ENCODE measurements at places on chromosomes 3 and 15. TPM values are rescaled to one million over a fixed set of nuclear protein-coding genes. Genes with fewer than 3 reads are reported as not detected.

DNA sequence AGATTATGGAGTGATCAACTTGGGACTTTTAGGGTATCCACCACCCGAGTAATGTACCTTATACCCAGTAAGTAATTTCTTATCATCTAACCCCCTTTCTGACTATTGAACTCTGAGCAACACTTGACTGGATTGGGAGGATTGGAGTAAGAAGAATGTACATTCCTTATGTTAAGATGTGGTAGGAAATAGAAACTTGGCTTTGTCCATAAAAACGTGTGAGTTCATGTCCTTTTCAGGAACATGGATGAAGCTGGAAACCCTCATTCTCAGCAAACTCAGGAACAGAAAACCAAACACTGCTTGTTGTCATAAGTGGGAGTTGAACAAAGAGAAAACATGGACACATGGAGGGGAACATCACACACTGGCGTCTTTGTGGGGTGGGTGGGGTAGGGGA lies 112.3 kb downstream of the PTPRG start:
- no peak for ATAC-seq

Gene EXOSC7
- total RNA-seq, result 41.5 TPM

GRCh38 chr3:61358364-61358763 lies 107.1 kb upstream of the FHIT start:
- ATAC-seq, result peak; percentile 73

- ATAC-seq, result no peak
These were observed 177.9 kb downstream of the PLOD2 start for GRCh38 chr3:145983101-145983500.

Gene APEH
- 80.2 TPM for total RNA-seq

DNA sequence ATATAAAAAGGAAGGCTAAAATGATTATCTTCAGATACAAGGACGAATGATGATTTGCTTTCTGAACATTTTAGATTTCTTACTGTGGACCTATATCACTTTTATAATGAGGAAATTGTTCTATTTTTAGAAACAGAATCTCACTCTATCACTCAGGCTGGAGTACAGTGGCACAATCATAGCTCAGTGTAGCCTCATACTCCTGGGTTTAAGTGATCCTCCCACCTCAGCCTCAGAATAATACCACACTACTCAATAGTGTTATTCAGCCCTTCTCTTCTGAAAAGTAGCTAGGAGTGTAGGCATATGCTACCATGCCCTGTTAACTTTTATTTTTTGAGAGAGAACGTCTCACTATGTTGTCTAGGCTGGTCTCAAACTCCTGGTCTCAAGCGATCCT lies 15.8 kb downstream of the DNAJC13 start:
- ATAC-seq, result no peak

- no peak for ATAC-seq
These were observed 84.2 kb downstream of the SEMA6D start for GRCh38 chr15:47801522-47801921.

- peak; percentile 9 for ATAC-seq
These were observed 88.6 kb downstream of the LPP start for GRCh38 chr3:188242436-188243123.

DNA sequence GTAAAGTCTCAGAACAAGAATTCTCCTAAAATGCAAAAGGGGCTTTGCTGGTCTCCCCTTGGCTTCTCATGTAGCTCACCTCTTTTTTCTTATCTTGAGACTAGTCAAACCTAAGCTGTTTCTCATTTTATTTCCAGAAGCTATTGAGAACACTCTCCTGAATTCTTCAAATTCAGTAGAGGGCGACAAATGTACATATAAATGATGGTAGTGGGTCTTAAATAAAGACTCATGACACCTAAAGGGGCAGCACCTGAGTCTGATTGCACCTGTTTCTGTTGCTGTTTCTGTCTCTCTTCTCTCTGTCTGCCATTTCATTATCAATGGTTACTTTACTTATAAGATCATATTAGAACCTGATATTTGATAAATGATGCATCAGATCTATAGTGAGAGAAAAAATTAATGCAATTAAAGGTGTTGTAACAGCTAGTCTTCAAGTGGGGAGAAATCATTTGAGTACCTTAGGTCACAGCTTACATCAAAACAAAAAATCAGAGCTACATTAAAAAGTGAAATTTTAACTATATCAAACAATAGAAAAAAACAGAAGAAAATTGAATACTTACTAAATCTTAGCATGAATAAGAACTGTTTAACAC lies 7.0 kb downstream of the ADIPOQ start:
- no peak for ATAC-seq

DNA sequence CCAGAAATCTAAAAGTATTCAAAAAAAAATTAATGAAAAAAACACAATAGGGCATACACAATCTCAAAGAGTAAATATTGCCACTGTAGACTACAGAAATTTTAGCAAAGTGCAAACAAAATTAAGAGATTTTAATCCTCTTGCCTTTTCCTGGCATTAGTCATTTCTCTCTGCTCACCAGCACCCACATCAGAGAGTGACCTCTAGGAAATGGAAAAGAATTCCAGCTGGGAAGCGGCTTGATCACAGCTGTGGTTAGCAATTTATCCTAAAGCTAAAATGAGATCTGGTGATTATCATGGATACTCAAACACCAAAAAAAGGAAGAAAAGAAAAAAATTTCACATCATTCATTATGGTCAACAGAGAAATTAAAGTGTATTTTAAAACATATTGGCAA lies 7.5 kb downstream of the CSNK1G1 start:
- ATAC-seq, result no peak

Gene CPNE9
- not detected for total RNA-seq

GRCh38 chr3:172279191-172279640 lies 169.0 kb downstream of the GHSR start:
- ATAC-seq, result no peak

- peak; percentile 1 for ATAC-seq
These were observed 794 bp downstream of the ARPP19 start for GRCh38 chr15:52567871-52568600.

- ATAC-seq, result no peak
These were observed 39.9 kb downstream of the RASA2 start for GRCh38 chr3:141526709-141527108.

- no peak for ATAC-seq
These were observed 160.3 kb downstream of the NUP210 start for GRCh38 chr3:13259831-13260230.

DNA sequence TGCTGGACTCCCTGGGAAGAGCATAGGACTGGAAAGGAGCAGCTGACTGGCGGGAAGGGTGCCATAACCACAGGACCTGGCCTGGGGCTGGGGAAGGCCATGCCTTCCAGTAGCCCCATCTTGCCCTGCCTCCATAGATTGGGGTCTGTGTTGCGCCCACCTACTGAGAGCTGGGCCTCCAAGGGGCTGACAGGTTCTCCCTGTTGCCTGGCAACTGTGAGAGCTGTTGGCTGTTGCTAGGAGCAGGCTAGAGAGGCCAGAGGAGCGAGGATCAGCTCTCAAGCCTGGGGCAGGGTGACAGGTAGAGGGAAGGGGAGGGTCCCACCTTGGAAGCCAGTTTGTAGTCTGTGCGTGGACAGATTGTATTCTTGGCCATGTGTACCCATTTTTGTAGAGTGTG lies 2.8 kb upstream of the GNAI2 start:
- no peak for ATAC-seq

GRCh38 chr3:189772584-189772983 lies 141.4 kb downstream of the TP63 start:
- no peak for ATAC-seq

Gene GPR149
- total RNA-seq, result not detected

DNA sequence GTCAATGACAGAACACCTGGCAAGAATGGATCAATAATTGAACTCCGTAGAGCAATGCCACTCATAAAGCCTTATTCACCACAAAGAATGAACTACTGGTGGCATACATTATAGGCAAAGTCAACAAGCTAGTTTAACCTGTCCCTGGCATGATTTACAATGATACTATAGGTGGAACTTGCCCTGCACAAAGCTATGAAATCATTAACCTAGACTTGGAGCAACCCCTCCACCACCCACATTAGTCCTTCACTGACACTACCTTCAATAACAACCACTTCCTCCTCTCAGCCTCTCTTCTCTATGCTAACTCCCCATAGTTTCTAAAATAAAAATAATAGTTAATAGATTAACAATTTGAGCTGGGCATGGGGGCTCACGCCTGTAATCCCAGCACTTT lies 54.4 kb downstream of the ACAP2 start:
- ATAC-seq, result no peak

Gene BUB1B
- total RNA-seq, result 0.13 TPM

Gene CDCP1
- 4.3 TPM for total RNA-seq

Gene FRMD4B
- total RNA-seq, result 7.1 TPM

GRCh38 chr3:187360596-187360995 lies 7.6 kb upstream of the RTP4 start:
- no peak for ATAC-seq

DNA sequence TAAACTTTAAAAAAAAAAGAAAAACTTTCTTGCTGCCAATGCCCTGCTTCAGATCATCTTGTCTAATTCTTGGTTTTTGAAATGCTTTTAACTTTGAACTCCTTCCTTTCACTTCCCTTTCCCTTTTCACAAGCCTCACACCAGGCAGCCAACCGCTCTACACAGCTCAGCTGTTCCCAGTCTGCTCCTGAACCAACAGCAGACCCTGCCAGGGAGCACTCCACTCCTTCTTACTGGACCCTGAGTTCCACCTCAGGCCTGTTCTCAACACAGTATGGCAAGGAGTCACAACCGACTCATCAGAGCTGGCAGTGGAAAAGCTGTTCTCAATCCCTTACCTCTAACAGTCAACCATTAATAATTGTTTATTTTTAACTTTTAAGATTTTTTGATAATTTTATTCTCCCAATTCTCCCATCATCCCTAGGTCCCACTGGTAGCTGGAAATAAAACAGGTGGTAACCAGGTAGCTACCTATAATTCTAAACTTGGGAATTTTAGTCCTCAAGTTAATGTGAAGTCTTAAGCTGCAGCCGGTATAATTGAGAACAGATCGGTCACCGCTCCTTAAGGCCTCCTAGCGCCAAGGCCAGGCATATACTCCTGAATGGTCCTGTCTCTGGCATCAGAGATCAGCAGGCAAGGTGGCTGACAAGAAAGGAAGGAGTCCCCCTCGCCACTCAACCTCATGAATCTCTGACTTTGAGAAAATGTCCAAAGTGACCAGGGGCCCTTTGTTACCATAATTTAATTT lies 43.9 kb downstream of the BOC start:
- ATAC-seq, result peak; percentile 38

GRCh38 chr3:43341788-43342187 lies 55.4 kb downstream of the SNRK start:
- no peak for ATAC-seq

Gene CILP
- 114 TPM for total RNA-seq

DNA sequence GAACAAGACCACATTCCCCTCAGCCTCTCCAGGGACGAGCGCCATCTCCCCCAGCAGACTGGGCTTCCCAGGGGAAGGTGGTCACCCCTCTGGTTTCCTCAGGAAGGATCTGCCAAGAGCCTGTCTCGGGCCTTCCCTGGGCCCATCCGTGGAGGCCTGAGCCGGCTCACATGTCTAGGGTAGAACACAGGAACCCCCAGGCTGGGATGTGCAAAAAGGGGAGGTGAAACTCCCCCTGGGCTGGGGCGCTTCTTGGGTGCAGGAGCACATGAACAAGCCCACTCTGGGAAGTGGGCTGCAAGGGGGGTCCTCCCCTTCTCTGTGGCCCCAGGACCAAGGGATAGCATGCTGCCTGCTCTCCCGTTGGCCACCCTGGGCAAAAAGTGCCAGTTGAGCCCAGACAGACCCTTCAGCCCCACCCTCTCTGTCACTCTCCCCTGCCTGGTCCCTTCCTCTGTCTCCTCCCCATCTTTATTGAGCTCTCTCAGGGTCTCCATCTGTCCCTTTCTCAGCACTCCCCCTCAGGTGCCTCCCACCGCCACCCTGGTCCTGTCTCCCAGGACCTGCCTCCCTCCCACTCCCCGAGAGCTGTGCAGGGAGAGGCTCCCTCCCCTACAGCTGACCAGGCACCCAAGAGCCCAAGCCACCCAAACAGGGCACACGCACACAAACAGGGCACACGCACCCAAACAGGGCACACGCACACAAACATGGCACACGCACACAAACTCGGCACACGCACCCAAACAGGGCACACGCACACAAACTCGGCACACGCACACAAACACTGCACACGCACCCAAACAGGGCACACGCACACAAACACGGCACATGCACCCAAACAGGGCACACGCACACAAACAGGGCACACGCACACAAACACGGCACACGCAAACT lies 864 bp downstream of the SEMA3G start:
- ATAC-seq, result no peak

All from gastroesophageal sphincter (tissue), 4 donors.